NCI-H1694 (cell line): ENCODE measurements at places on chromosomes 11 and 22.

GRCh38 chr22:32706149-32706548 lies 95.4 kb upstream of the TIMP3 start:
- no peak for DNase-seq

- DNase-seq = no peak
Measured at GRCh38 chr11:64459609-64460008, 100.6 kb downstream of the RPS6KA4 start.

DNA sequence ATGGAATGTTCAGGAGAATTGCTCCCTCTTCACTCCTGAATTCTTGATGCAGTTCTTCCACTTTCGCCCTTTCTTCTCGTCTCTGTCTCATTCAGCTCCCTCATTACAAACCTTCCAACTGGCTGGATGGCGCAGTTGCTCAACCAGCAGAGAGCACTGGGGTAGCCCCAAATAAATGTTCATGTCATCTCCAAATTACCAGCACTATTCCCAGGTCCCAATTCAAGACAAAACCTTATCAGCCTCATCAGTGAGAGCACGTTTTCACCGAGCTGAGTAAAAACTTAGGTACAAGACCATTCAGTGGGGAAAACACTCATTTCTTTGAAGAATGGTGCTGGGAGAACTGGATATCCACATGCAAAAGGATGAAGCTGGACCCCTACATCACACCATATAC lies 120.0 kb downstream of the MED15 start:
- DNase-seq = no peak

GRCh38 chr11:85423794-85424193 lies 203.3 kb downstream of the DLG2 start:
- no peak for DNase-seq

DNA sequence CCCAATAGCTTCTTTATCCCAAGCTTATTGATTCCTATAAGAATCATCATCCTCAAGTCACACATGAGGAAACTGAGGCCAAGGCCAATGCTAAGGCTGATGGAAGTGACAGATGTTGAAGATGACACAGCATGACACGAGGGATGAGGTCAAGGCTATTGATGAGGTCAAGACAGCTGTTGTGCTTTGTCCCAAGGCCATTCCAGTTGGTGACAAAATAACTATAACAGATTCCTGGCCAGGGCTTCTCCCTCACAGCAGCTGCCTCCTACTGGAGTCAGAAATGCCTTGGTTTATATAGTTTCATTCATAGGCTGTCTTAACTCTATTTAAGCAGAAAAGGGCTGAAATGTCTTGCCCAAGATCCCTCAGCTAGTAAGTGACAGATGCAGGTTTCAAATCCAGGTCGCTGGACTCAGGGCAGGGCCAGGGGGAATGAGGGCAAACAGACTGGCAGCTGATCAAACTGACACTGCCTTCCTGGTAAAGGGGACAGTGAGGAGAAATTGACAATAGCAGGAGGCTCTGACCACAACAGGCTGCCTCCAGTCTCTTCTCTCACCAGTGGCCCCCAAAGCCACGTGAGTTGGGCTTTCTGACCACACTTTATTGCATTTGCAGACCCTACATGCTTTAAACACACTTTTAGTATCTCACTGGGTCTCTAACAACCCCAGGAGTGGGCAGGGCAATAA lies 16.5 kb downstream of the MIF start:
- no peak for DNase-seq

- no peak for DNase-seq
Measured at GRCh38 chr11:2728663-2729332, 29.0 kb upstream of the KCNQ1OT1 start.

DNA sequence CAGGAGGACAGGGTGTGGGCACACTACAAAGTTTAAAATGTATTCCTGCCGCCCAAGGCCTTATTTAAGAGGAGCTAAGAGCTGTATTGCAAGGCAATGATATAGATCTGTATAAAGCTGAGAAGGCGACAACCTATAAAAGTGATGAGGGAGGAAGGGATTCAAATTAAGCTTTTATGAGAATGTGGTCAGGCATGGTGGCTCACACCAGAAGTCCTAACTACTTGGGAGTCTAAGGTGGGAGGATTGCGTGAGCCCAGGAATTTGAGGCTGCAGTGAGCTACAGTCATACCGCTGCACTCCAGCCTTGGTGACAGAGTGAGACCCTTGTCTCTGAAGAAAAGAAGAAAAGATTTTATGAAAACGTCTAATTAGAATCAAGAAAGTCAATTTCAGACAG lies 9.7 kb upstream of the GLB1L3 start:
- DNase-seq = no peak

DNA sequence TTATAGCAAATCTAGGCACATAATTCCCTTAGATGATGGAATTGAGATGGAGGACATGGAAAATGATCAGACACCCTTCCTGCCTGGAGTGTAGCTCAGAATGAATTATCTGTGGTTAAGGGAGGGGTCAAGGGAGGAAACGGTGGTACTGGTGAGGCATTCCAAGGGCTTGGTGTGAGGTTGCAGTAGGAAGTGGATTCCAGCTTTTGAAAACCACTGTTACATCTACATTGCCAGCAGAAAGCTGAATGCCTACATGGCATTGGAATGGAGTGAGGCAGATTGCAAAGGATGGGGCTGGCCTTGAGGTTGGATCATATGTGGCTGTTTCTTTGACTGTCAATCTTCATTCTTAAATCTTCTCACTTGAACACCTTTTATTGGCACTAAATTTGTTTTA lies 684.4 kb downstream of the NTM start:
- peak; percentile 40 for DNase-seq

- DNase-seq = no peak
Measured at GRCh38 chr22:34946339-34946985, 119.5 kb upstream of the ISX start.
